ENCODE measurements at places on chromosomes 5 and 9.

DNA sequence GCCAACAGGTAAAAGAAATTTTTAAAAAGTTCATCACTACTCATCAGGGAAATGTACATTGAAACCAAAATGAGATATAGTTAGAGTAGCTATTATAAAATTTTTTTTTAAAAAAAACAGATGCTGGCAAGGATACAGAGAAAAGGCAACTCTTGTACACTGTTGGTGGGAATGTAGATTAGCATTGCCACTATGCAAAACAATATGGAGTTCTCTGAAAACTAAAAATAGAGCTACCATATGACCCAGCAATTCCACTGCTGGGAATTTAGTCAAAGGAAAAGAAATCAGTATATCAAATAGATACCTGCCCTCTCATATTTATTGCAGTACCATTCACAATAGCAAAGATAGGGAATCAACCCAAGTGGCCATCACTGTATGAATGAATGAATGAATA, 44.2 kb upstream of the NIPAL4 start:
- no peak for DNase-seq

DNA sequence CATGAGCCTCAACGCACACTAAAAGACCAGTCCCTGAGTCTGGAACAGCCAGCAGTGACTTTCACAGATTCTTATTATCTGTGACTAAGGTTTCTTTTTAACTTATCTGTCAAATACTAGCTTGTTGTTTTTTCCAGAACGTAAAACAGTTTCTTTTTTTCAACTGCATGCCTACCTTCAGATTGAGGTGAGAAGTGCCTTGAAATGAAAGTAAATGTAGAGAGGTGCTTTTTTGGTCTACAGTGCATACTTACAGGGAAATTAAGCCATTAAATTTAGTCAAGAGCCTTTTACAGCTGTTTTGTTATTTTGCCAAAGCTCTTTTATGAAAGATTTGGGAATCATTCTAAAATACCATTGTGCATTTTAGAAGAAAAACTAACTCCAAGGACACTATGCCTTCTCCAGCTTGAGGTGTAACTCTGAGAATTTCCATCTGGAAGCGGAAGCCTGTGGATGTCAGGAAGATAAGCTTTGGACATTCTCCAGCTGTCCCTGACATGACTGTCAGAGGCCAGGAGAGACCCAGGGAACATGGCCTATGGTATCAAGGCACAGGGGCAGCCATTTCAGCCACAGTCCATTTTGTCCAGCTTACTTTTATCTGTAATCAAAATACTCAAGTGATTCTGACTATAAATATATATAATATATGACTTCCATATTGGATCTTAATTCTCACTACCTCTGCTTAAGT, 230.3 kb downstream of the GLIS3 start:
- DNase-seq, result no peak

DNA sequence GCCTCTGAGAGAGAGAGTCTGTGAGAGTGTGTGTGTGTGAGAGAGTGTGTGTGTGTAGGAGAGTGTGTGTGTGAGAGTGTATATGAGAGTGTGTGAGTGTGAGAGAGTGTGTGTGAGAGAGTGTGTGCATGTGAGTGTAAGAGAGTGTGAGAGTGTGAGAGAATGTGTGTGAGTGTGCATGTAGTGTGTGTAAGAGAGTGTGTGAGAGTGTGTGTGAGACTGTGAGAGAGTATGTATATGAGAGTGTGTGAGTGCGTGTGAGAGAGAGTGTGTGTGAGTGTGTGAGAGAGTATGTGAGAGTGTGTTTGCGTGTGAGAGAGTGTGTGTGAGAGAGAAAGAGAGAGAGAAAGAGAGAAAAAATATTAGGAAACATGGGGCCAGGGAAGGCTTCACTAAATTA, 588.3 kb upstream of the SGCD start:
- no peak for DNase-seq

DNA sequence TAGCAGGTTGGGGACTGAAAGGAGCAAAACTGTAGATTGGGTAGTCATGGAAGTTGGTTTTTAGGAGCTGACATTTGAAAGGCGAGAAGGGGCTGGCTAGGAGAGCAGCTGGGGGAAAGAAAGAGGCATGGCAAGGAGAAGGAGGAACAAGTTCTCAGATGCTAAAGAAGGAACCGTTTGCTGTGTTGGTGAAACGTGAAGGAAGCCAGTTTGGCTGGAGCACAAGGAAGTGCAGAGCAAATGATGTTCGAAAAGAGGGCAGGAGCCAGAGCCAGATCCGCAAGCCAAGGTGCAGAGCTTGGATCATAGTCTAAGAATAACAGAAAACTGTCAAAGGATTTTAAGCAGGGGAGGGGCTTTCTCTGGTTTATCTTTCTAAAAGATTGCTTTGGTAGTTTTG, 276.6 kb downstream of the ASTN2 start:
- DNase-seq, result no peak

DNA sequence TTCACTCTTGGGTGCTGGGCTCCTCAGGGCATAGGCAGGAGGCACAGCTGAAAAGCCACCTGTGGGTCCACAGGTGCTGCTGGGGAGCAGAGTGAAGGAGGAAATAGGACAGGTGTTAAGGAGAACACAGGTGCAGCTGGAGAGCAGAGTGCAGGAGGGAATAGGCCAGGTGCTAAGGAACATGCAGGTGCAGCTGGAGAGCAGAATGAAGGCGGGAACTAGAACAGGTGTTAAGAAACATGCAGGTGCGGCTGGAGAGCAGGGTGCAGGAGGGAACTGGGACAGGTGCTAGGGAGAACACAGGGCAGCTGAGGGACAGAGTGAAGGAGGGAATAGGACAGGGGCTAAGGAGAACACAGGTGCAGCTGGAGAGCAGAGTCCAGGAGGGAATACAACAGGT, 43.8 kb upstream of the PLEKHG4B start:
- no peak for DNase-seq
